ENCODE measurements at places on chromosomes 16 and 17.

GRCh38 chr16:89256651-89257254 lies 39.2 kb downstream of the ZNF778 start:
- peak; percentile 63 for DNase-seq

- DNase-seq: no peak
These were observed 10.0 kb downstream of the SLC38A8 start for GRCh38 chr16:84032458-84033178.

- DNase-seq: no peak
These were observed 375 bp downstream of the STUB1 start for GRCh38 chr16:680625-680945.

GRCh38 chr16:56933828-56934598 lies 2.1 kb downstream of the HERPUD1 start:
- DNase-seq: no peak

DNA sequence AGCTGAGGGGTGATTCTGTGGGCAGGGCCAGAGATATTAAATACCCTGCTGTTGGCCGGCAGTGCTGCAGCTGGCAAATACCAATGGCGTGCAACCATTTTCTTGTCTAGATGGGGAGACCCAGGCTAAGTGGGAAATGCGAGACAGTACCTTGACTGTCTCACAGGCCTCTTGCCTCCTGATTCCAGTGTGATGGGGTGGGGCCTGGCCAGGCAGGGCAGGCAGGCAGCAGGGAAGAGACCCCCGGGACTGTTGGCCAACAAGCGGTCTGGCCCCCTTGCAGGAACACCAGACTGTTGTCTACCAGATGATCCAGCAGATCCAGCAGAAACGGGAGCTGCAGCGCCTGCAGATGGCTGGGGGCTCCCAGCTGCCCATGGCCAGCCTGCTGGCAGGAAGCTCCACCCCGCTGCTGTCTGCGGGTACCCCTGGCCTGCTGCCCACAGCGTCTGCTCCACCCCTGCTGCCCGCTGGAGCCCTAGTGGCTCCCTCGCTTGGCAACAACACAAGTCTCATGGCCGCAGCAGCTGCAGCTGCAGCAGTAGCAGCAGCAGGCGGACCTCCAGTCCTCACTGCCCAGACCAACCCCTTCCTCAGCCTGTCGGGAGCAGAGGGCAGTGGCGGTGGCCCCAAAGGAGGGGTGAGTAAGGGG lies 5.7 kb upstream of the CISD3 start:
- DNase-seq: no peak

- no peak for DNase-seq
These were observed 6.0 kb downstream of the ERBB2 start for GRCh38 chr17:39705786-39706348.

DNA sequence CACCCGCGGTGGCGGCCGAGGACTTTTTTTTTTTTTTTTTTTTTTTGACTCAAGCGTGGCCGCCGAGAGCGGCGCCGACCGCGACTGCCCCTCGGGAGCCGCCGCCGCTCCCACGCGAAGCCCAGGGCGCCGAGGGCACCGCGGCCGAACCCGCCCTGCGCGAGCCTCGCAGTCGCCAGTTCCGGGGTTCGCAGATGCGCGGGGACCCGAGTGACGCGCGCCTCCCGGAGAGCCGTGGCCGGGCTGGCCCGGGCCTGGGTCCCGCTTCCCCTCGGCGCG lies 1.1 kb downstream of the METRNL start:
- no peak for DNase-seq

GRCh38 chr16:2150418-2151187 lies 2.2 kb downstream of the RAB26 start:
- no peak for DNase-seq

DNA sequence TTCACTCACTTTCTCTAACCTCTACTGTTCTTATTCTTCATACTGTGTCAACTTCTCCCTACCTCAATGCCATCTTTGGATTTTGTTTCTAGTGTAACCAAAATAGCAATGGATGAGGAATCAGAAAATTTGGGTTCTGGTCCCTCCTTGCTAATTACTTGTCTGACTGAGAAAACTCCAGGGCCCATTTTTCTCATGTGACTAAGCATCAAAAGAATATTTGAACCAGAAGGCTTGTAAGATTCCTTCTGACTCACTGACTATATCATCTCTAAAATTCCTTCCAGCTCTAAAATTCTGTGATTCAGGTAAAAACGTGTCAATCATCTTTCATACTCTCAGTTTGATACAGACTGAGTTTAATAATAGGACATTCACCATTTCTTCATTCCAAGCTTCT lies 57.9 kb downstream of the BRIP1 start:
- DNase-seq: no peak

- no peak for DNase-seq
These were observed 29.6 kb downstream of the DNAH3 start for GRCh38 chr16:21120976-21121520.

GRCh38 chr17:73317513-73318426 lies 6.0 kb upstream of the CDC42EP4 start:
- DNase-seq: no peak

- no peak for DNase-seq
These were observed 26.9 kb downstream of the RGS9 start for GRCh38 chr17:65163990-65164495.

- DNase-seq: peak; percentile 17
These were observed 18.7 kb upstream of the ADGRG1 start for GRCh38 chr16:57609541-57610401.

DNA sequence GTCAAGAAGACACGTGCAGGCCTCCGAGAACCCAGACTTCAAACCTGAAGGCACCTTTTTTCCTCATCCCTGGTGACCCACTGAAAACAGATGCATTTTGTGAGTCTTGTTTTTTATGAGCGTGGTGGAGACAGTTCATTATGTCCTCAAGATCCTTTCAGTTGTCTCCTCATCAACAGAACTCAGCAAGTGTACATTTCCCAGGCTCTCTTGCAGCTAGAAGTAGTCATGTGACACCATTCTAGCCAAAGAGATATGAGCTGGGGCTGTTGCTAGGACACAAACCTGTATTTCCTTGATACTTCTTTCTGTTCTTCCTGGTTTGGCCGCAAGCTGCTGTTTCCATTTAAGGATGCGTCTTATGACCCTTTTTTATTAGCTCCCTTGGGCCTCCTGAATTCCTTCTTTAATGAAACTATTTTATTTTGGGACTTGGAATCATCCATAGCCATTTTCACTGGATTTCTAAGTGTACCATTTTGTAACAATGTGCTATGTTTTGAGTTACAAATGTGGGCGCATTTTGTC lies 135.7 kb upstream of the FOXF1 start:
- DNase-seq: no peak

GRCh38 chr17:2053380-2054261 lies 1.3 kb upstream of the HIC1 start:
- peak; percentile 65 for DNase-seq

DNA sequence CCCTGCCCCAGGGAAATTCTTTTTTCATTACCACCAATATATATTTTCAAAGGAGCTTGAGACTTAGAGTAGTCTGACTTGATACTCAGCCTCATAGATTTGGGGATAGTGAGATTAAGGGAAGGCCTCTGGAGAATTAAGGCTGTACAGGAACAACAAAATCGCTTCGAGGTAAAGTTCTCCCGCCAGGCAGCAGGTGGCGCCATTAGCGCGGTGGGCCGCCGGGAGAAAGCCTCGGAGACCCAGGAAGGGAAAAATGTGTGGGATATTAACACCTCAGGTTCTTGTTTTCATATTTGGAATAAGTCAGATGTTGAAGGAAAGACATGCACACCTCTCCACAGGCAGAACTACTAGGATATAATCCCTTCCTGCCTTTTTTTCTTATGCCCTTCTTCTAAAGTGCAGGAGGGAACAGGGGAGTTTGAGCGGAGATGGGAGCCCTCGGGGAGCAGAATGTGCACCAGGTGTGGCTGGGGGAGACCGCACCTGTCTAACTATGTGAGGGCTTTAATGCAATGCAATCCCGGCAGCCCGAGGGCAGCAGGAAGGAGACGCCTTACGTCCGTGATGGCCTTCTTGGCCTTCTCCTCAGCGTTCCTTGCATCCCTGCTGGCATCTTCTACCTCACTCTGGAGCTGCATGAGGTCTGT lies 25.9 kb downstream of the MYH3 start:
- no peak for DNase-seq

GRCh38 chr16:3086596-3087242 lies 12.4 kb downstream of the ZSCAN10 start:
- DNase-seq: no peak

DNA sequence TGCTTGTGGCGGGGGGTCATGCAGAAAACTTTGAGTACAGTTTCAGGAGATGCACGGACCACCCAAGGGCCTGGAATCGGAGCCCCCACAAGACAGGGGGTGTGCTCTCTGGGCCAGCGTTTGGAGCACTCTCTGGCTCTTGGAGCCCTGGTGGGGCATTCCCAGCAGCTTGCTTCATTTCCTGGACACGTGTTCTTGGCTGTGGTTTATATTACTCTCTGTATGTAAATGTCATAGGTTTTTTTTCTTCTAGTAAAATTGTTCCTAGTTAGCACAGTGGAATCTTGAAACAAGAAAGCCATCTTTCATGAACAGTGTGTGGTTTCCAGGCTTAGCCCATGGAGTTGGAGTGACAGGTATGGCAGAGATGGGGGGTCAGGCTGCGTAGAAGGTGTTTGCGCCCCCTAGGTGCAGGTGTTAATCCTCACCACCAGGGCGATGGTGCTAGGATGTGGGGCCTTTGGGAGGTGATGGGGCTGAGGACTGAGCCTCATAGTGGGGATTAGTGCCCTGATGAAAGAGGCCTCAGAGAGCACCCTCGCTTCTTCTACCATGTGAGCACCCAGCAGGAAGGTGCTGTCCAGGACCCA lies 79.8 kb downstream of the JPH3 start:
- no peak for DNase-seq

DNA sequence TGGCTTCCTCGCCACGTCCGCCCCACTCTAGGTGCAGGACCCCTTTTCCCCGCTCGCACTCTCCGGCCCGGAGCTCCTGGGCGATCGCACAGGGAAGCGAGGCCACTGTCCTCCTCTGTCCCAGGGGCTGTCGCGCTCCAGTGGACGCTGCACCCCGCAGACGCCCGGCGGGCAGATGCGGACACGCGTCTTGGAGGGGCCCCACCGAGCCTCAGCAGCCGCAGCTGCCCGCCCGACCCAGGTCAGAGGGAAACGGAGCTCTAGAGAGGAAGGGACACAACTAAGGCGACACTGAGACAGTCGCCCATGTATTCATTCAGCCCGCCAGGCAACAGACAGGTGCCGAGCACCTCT lies 726 bp upstream of the SLC13A5 start:
- DNase-seq: no peak

DNA sequence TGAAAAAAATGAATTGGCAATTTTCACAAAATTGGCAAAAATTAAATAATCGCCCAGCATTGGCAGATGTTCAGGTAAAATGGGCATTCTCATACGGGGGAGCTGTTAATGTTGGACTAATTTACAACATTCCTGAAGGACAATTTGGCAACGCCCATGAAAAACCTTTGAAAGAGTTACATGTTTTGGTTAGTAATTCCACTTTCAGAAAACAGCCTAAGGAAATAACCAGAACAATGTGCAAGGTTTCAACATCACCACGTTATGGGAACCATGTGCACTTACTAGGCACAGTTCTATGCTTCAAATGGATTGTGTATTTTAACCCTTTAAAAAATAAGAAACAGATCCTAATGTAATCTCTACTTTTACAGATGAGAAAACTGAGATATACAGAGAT lies 62.7 kb downstream of the CDYL2 start:
- DNase-seq: no peak

DNA sequence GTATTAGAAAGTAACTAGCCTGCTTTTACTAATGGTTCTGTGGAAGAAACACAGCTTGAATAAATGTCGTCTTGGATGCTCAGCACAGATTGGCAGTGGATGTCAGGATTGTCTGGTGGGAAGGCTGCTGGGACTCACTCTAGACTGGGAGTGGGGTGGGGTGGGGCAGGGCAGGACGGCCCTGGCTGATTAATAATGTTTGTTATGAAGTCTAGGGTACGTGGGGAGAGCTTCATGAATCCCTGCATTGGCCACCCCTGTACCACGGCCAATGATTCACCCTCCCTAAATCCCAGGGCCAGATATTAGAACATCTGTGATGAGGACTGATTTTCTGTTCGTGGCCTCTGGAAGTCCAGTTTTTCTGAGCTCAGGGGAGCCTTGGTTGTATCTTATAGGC lies 421.0 kb downstream of the WWOX start:
- no peak for DNase-seq

DNA sequence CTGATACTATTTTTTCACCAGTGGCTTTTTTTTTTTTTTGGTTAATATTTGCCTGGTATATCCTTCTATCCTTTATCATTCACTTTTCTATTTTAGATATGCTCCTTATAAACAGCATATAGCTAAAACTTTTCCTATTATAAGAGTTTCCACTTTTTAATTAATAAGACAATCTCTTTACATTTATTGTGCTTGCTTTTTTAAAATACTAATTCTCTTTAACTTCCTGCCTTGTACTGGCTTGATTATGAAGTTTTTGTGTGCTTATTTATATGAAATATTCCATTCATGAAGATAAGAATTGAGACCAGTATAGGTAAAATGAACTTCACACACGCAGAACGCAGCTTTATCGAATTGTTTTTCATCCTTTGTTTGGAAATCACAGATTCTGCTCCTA lies 9.0 kb upstream of the CDRT15 start:
- DNase-seq: no peak

DNA sequence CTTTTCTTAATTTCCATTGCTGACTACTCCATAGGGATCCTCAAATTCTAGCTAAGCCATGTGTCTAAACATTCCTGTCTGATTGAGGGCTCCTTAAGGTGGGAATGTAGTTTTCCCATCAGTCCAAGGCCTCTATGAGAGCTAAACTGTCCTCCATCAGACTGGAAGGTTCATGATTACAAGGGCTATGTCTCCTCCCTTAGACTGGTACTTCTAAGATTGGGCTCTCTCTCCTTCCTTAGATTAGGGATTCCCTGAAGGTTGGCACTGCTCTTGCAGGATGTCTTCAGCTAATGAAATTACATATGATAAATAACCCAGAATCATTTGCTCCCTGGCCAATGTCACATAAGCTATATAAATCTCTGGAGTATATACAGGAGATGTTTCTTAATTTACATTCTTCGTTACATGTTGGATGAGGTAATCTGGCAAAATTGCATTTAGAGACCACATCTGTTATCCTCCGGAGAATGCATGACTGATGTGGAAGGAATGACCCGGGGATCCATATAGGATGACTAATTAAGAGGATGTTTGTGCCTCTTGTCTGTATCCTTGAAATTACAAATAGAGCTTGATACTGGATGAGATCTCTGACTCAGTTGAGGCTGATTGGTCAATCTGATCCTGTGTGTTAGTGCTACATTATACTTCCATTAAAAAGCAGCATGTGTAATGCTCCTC lies 14.2 kb downstream of the B4GALNT2 start:
- no peak for DNase-seq

DNA sequence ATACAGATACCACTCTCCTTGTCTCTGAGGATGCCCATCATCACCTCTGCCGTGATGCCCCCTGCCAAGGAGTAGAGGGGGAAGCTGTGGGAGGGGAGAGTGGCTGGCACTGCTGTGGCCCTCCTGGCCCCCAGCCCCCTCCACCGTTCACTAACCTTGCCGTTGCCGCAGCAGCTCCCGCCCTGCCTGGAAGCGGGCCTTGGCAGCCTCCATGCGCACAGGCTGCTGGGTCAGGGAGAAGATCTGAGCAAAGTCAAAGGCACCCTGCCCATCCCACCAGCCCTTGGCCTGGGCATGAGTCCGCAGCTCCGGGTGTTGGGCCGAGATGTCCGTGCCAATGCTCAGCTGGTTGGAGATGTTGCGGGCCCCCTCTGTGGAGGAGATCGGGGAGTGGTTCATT lies 2.4 kb downstream of the SCRN2 start:
- no peak for DNase-seq

- no peak for DNase-seq
These were observed 30.2 kb downstream of the XPO6 start for GRCh38 chr16:28181515-28181914.
